Kidney glomerular epithelial cell (primary cell): ENCODE measurements at places on chromosomes 6 and 20.

GRCh38 chr6:53023323-53023722 lies 28.2 kb upstream of the GSTA4 start:
- no peak for DNase-seq

DNA sequence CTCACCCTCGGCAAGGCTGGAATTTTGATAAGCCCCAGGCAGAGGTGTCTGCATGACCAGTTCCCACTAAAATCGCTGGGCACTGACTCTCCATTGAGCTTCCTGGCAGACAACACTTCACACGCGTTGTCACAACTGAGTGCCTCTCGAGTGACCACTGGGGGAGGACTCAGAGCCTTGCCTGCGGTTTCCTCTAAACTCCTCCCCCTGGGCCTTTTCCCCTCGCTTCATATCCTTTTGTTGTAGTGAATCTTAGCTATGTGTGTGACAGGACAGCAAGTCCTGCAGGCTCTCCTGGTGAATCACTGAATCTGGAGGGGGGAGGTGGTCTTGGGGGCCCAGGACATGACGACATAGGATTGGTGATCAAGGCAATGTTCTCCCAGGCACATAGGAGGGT lies 670.8 kb downstream of the PRKN start:
- peak; percentile 95 for DNase-seq

- no peak for DNase-seq
Measured at GRCh38 chr20:8049310-8049709, 29.7 kb upstream of the TMX4 start.

GRCh38 chr20:4925842-4926530 lies 75.3 kb downstream of the SLC23A2 start:
- DNase-seq: peak; percentile 27

DNA sequence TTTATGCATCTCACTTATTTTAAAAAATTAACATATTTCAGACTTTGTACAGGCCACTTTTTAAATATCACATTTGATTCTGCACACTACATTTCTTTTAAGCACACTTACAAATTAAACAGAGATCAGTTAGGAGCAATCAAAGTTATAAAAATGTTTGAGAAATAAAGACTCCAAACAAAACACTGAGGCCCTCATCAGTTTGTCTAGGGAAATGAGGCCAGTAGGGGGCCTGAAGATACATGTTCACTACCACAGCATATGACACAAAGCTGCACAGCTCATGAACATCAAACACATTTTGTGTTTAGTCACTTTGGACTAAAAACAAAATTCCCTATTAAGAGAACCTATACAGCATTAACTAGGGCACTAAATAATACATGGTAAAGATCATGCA lies 180.5 kb downstream of the PDE7B start:
- DNase-seq: no peak
